ENCODE measurements at places on chromosomes 3 and 15.

- no peak for DNase-seq
Observed at GRCh38 chr15:58212909-58213526, 74.8 kb downstream of the AQP9 start.

- no peak for DNase-seq
Observed at GRCh38 chr15:50911001-50911400, 2.5 kb downstream of the AP4E1 start.

DNA sequence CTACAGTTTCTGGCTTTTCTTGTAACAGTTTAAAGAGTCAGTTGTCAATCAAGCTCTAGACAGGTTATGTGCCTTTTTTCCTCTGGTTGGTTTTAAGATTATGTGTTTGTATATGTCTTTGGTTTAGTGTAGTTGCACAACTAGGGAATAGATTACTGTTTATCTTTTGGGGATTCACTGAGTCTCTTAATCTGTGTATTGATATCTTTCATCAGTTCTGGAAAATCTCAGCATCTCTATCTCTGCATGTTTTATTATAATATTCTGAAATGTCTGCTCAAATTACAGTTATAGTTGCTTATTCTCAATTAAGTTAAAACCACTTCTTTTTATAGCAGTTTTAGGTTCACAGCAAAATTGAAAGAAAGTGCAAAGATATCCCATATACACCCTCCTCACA is 14.3 kb downstream of the DUT start:
- DNase-seq: no peak

DNA sequence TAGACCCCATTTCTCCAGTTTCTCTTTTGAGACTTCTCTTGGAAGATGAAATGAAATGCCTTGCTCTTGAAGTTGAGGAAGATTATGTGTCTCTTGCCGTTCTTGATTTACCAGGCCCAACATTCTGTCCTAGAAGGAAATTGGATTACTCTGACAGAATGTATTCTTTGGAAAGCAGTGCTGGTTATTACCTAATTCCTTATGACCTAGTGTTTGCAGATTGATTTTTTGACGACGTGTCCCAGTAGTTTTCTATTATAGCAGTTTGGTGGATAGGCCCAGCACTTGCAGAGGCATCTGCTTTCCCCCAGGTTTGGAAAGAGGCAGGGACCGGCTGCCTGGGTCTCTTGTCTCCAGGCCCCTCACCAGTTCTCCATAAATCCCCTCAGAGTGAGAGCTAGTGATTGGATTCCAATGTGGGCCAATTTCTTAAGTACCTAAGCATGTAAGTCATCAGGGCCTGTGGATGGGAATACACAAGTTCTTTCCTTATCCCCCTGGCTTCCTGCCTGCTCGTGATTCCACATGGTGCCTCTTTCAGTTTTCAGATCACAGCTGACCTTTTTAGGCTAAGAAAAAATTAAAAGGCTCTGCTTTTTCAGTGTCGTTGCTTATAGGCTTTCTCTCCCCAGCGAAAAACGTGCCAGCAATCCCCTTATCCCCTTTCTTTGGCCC is 50.2 kb downstream of the EPHB3 start:
- no peak for DNase-seq

GRCh38 chr15:25431836-25432561 is 6.8 kb downstream of the UBE3A start:
- DNase-seq: no peak

DNA sequence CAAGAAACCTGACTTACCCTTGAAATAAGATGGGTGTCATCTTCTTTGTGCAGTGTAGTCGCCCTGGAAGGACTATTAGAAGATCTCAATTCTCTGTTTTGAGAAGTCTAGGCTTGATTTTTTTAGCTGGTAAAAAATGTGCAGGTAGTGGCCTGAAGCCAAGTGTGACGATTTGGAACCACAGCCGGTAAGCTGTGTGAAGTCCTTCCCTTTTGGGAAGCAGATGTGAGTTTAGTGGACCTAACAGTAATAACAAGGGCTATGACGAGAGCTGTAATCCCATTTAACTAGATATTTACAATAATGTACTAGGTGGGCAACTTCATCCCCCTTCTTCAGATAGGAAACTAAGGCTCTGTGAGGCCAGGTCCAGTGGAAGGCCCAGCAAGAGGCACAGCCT is 81.7 kb upstream of the MYZAP start:
- no peak for DNase-seq

GRCh38 chr15:52340093-52340492 is 44.5 kb upstream of the MYO5C start:
- no peak for DNase-seq

All from CMK (cell line).